ENCODE measurements at places on chromosomes 5 and 9.

DNA sequence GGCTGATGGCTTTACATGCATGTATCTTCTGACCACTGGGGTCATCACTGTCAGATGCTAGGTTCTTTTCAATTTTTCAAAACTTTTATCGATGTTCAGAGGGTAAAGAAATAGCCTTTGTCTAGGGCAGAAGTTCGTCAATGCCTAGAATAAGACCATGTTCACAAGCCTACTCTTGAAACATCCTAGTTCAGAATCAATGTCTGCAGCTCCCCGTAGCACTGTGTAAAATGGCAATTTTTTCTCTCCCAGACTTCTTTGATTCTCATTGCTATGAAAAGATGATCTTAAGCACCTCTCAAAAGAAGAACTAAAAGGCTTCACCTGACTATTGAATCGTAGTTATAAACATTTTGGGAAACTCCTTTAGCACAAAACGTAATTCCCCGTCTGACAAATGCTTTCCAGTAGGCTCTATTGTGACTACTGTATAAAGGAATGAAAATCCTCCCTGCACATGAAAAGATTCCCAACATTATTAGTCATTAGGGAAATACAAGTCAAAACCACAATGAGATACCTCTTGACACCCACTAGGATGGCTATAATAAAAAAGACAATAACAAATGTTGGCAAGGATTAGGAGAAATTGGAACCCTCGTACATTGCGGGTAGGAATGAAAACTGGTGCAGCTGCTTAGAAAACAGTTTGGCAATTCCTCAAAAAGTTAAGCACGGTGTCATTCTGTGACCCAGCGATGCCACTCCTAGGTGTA, 263.5 kb downstream of the ARHGAP26 start:
- no peak for DNase-seq

DNA sequence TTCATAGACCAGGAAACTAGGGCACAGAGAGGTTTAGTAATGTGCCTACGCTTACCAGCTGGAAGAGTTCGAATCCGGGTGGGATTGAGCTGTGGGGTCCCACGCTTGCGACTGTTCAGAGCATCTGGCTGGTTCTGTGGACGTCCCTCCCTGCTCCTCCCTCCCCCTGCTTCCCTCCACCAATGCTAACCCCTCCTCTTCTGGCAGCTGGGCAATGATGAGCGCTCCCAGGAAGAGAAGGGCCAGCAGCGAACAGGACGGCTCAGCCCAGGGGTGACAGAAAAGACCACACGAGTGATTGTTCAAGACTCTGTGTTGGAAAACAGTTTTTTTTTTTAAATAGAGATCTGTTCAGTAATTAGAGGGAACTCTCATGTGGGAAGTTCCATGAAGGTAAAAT, 6.9 kb downstream of the FAM163B start:
- DNase-seq = no peak

GRCh38 chr5:159051421-159052282, 48.1 kb downstream of the EBF1 start:
- peak; percentile 78 for DNase-seq

DNA sequence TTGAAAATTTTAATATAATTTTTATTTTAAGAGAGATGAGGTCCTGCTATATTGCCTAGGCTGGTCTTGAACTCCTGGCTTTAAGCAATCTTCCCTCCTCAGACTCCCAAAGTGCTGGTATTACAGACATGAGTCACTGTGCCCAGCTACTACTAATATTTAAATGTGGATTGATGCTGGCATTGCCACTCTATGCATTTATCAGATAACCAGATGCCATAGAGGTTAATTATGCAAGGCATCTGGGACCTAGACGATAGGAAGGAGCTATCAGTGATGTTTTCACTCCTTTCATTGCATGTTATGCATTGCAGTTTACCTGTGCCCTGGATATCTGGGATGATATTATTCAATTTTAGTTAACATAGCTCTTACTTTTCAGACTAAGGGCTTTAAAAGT, 127.0 kb downstream of the RPS23 start:
- DNase-seq = no peak

DNA sequence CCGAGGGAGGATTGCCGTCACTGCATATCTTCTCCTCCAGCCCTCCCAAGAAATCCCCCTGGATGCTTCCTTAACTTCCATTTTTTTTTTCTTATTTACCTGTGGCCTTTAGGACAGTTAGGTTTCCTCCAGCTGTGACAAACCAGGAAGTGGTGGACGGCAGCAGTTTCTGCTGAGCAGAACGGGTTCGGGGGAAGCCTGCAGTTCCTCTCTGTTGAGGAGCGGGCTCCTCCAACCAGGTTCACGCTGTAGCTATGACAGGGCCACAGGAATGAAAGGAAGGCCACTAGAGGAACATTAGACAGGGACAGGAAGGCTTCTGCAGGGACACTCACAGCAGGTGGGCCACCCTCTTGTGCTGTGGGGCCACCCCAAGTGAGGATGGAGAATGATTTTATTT, 76.7 kb upstream of the SYK start:
- no peak for DNase-seq

DNA sequence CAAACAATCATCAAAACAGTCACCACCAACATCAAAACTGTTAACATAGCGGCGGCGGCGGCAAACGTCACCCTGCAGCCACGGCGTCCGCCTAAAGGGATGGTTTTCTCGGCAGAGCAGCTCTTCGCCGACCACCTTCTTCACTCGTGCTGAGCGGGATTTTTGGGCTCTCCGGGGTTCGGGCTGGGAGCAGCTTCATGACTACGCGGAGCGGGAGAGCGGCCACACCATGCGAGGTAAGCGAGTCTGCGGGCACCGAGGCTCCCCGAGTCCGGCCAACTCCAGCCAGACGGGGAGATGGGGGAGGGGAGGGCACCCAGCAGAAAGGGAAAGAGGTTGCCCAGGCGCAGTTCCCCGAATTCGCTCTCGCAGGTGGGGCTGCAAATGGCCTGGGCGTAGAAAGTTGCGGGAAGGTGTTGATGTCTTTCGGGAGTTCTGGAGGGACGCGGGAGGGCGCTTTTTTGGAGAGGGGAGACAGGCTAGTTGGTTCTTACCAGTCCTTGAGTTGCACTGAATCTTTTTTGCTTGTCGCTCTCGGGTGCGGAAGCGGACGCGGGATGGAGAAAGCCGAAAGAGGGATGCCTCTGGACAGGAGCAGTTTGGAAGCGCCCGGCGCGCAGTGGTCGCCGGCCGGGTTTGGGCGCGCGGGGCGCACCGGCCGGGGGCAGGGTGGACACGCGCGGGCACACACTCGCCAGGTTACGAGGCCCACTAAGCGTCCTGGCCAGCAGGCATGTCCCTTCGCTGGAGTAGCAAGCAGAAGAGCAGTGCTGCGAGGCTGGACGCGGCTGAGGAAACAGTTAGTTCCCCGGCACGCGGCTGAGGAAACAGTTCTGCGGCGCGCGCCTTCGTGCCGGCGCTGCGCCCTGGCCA, 849 bp downstream of the RORB start:
- peak; percentile 7 for DNase-seq

DNA sequence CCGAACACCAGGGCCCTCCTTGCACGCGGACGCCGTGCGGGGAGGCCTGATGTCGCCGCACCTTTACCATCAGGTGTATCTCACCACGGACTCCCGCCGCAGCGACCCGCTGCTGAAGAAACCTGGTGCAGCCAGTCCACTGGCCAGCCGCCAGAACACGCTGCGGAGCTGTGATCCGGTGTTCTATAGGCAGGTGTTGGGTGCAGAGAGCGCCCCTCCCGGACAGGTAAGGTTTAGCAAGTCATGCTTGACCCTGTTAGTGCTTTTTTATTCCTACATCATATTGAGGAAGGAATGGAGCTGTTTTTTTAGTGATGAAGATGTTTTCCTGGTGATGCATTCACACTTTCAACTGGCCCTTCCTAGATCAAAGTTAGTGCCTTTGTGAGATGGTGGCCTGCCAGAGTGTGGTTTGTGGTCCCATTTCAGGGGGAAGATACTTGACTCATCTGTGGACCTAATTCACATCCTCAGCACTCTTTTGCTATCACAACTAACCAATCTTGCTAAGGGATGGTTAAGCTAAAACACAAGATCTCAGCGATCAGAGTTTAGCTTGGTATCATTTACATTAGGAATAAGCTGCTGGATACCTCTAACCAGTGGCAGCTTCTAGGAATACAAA, 2.7 kb downstream of the PCDHGC3 start:
- DNase-seq = no peak

DNA sequence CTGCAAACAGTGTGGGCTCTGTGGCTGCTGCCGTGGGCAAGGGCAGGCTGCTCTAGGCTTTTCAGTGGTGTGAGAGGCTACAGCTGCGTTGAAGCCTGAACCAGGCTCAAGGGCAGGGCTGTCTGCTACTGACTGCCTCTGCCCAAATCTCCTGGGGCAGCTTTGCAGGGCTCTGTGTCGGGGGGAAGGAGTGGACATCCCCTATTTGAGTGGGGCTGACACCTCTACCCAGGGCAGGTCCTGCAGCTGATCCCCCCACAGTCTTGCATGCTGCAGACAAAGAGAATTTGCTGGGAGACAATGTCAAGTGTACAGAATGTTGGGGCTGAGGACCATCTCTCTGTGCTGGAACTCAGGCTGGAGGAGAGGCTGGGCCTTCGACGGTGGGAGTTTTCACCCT, 240.2 kb downstream of the PBX3 start:
- no peak for DNase-seq
